ENCODE measurements at places on chromosomes 11 and 22.

DNA sequence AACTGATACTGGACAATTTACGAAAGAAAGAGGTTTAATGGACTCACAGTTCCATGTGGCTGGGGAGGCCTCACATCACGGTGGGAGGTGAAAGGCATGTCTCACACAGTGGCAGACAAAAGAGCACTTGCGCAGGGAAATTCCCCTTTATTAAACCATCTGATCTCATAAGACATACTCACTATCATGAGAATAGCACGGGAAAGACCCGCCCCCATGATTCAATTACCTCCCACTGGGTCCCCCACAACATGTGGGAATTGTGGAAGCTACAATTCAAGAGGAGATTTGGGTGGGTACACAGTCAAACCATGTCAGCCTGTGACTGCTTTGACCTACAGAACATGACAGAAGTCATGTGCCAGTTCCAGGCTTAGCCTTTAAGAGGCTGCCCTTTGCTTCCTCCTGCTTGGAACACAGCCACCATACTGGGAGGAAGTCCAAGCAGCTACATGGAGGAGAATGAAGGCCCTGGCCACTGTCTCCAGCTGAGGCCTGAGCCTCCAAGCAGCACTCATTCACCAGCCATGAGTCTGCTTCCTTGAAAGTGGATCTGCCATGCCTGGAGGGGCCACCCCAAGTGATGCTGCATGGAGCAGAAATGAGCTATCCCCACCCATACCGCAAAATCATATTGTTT is 10.9 kb upstream of the GAL start:
- peak; percentile 34 for DNase-seq

DNA sequence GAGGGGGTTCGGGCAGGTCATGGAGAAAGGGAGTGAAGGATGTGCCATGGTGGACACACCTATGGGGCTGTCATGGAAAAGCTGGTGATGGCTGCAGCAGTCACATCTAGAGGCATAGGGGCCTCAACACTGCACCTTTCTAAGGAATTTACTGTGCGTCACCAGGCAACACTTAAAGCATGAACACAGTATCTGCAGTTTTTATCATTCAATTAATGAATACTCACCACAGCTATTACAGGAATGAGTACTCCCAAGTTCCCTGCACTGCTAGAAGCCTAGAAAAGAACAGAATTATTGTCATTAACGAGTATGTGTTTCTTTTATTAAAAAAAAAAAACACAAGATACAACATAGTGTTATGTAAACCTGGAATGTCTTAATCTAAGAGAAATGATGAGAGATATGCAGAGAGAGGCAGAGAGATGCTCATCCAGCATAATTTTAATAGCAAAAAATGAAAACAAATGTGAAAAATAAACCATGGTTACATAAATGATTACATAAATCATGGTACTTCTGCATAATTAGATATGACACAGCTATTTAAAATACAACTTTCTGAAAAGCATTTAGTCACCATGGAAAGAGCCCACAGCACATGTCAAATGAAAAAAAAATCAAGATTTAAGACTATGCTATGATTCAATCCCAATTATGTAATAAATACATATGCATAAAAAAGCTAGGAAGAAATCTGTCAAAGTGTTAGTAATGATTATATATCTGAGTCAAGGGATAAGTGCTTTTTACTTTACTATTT is 19.2 kb downstream of the SERPIND1 start:
- DNase-seq = no peak

DNA sequence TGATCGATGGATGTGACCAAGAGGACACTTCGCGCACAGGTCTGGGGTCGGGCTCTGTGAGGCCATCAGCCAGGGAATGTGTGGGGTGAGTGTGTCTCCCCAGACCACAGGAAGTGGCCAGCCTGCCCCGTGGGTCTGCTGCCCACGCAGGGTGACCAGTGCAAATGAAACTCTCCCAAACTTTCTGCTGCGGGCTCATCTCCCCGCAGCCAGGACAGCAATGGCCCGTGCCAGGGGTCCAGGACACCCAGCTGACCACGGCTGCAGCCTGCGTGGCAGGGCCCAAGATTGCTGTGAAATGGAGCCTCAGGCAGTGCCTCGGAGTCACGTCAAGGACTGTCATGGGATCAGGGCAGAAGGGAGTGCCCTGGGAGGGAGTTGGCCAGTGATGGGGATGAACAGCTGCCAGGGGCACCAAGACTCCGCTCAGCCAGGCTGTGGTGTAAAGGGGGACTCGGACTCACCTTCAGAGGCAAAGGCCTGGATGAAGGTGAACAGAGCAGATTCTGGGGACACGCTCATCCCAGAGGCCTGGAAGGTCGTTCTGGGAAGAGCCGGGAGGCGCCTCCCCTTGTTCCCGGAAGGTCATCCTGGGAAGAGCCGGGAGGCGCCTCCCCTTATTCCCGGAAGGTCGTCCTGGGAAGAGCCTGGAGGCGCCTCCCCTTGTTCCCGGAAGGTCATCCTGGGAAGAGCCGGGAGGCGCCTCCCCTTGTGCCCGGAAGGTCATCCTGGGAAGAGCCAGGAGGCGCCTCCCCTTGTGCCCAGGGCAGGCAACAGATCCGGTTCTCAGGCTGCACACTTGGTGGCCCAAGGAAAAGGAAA is 252.6 kb downstream of the BRD1 start:
- DNase-seq = peak; percentile 73

DNA sequence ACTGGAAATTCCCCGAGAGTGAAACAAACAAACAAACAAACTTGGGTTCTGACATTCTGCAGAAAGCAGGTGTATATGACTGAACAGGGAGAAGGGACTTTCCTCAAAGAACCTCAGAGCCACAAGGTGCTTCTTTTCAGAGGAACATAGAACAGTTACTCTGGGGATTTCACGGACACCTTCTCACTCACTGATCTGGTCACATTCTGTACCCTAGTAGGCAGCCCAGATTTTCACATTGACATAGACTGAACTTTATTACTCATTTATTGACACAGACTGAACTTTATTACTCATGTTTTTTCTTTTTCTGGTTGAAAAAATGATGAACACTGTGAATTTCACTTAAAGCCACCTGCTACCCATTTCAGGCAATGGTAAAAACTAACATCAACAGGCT is 263.0 kb downstream of the OPCML start:
- no peak for DNase-seq

DNA sequence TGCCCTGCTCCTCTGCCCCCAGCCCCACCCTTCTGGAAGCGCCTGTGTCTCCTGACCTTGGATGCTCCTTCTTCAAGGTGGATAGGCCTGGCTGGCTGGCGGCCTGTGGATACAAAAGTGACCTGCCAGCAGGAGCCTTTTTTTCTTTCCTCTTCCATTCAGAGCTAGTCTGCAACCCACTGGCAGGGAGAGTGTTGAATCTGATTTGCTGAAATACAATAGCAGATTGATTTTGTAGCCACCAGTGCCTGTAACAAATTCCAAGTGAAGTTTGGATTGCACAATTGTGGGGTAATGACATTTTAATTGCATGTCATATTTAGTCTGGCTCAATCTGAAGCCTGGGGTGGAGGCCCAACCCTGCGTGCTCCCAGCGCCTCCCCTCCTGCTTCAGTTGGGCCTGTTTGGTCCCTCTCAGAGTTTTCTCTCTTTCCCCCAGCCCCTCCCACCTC is 97.2 kb downstream of the GRIK4 start:
- no peak for DNase-seq

- DNase-seq = no peak
Observed at GRCh38 chr22:46725096-46725495, 13.0 kb downstream of the CERK start.

- no peak for DNase-seq
Observed at GRCh38 chr11:28636566-28636965, 528.4 kb downstream of the METTL15 start.

GRCh38 chr11:13367115-13367514 is 89.5 kb downstream of the BMAL1 start:
- no peak for DNase-seq

- no peak for DNase-seq
Observed at GRCh38 chr22:30413745-30414524, 11.6 kb upstream of the MTFP1 start.

- DNase-seq = peak; percentile 81
Observed at GRCh38 chr11:32893343-32894148, 935 bp downstream of the QSER1 start.

DNA sequence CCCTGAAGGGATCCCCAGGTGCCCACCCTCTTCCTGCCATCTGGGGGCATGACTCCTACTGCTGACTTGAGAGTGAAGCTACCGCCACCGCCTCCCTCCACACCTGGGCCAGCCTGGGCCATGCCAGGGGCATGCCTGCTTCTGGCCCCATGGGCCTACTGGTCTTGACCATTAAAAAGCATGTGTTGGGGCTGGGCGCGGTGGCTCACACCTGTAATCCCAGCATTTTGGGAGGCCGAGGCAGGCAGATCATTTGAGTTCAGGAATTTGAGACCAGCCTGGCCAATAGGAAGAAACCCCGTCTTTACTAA is 37.7 kb upstream of the CCDC188 start:
- DNase-seq = no peak

DNA sequence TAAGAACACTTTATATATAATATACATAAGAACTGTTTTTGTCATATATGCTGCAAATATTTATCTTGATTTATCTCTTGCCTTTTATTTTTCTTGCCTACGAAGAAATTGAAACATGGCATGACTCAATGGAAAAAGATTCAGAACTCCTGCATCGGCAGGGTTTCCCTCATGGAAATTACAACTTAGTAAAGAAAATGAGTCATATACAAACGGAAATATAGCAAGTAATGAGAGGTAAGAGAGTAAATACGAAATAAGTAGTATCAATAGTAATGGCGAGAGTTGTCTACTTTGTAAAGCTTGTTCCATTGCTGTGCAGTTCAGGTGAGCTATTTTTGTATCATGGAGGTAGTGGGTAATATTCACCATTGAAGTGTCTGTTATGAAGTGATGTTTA is 350.4 kb downstream of the DDX10 start:
- no peak for DNase-seq

- no peak for DNase-seq
Observed at GRCh38 chr11:34749666-34750659, 129.1 kb downstream of the EHF start.

- no peak for DNase-seq
Observed at GRCh38 chr11:32331098-32331497, 104.2 kb downstream of the WT1 start.

- peak; percentile 91 for DNase-seq
Observed at GRCh38 chr11:45859661-45860140, 12.4 kb downstream of the CRY2 start.

DNA sequence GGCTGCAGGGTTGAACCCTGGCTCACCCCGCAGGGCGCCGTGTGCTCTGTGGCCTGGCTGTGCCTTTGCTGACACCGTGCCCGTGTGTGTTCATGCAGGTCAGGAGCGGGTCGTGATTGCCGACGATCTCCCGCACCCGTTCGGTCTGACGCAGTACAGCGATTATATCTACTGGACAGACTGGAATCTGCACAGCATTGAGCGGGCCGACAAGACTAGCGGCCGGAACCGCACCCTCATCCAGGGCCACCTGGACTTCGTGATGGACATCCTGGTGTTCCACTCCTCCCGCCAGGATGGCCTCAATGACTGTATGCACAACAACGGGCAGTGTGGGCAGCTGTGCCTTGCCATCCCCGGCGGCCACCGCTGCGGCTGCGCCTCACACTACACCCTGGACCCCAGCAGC is 47.0 kb upstream of the PPP6R3 start:
- no peak for DNase-seq

GRCh38 chr11:86816251-86816726 is 15.9 kb downstream of the PRSS23 start:
- DNase-seq = no peak

DNA sequence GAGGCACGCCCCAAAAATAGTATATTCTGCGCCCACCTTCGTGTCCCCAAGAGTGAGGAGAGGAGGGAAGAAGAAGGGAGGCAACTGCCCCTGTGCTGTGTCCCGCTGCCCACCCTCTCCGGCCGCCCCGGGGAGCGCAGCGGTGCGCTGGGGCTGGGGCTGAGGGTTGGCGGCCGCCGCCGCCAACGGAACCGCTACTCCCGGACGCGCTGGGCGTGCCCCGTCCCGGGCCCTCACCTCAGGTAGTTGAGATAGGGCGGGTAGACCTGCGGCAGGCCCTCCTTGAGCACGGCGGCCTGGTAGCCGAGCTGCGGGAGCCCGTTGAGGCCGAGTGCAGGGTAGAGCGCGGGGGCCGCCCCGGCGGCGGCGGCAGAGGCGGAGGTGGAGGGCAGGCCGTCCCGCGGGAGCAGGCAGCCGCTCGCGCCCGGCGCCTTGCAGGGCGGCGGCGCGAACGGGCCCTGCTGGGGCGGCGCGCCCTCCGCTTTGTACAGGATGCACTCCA is 2.4 kb downstream of the PGR start:
- no peak for DNase-seq

GRCh38 chr11:25734591-25735211 is 597.2 kb upstream of the ANO3 start:
- DNase-seq = no peak

DNA sequence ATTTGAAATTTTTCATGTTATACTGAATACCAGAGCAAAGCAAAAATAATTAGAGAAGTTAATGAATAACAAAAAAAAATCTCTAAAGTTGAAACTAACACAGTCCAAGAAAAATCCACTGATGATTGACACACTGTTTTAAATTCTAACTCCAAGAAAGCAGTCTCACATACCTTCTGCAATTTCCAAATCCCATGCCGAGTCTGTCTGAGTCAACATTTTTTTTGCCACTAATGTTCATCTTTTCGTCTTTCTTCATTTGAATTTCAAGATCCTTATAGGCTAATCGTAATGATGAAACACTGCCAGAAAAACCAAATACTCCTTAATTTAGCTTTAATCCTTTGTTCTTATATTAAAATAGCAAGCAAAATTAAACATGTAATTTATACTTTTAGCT is 39.5 kb downstream of the ARFGAP3 start:
- no peak for DNase-seq

DNA sequence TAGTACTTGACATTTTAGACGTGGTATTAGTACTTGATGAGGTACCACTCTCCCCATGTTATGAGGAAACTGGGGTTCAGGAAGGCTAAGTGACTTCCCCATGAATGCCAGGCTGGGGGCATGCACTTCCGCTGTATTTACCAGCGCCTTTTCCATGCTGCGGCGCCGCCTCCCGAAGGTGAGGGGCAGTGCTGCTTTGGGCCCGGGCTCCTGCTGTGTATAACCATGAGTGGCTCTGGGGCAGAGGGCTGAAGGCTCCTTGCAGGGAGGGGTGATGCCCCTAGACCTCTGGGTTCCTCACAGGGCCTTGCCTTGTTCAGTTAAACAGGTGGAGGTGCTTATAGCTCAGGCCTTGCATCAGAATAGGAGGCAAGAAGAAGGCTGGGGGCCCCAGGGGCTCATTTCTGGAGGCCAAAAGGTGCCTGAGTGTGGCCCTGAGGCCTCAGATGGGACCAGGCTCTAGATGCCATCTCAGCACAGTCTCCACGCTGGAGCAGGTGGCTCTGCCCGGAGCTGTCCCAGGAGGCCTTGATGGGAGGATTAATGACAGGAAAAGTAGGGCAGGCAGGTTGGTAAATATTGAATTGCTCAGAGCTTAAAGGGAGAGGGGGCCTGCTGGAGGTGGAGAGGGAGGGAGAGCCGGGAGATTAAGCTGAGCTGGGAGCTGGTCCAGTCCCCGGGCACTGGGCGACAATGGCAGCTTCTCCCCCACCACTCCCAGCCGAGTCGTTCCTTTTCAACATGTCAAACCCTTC is 129.6 kb downstream of the CEP164 start:
- DNase-seq = no peak
